A549 treated with Mapracorat at 1 μM for 4 hours (cell line): ENCODE measurements at places on chromosomes 16 and 17. TPM values are rescaled to one million over a fixed set of nuclear protein-coding genes. Genes with fewer than 3 reads are reported as not detected.

Gene CDK3
- 4.2 to 6.2 TPM (median 4.7 TPM) in 5 replicates for total RNA-seq

Gene CIBAR2
- total RNA-seq: 0.07 TPM in 1 of 5 replicates, not detected in the others

Gene ENPP7
- total RNA-seq: not detected in 5 replicates

Gene SERPINF2
- total RNA-seq: 2.3 to 3.5 TPM (median 2.9 TPM) in 5 replicates

Gene RHBDL1
- total RNA-seq: 0.59 to 1.8 TPM (median 1.6 TPM) in 5 replicates

Gene NAGLU
- total RNA-seq: 31.0 to 51.3 TPM (median 43.8 TPM) in 5 replicates

Gene TMEM238L
- total RNA-seq: not detected in 5 replicates

Gene COX6A2
- total RNA-seq: not detected in 5 replicates

Gene APOBR
- total RNA-seq: 0.04 to 0.09 TPM (median 0.05 TPM) in 3 of 5 replicates, not detected in the others

Gene PTGES3L
- total RNA-seq: 0.45 to 1.3 TPM (median 1.1 TPM) in 5 replicates

Gene TPSD1
- total RNA-seq: 0.11 TPM in 1 of 5 replicates, not detected in the others

Gene CDH16
- 3.7 to 4.9 TPM (median 4.4 TPM) in 5 replicates for total RNA-seq

Gene CACNA1G
- total RNA-seq: 2.7 to 4.6 TPM (median 4.1 TPM) in 5 replicates

Gene PHLPP2
- total RNA-seq: 9.7 to 12.2 TPM (median 10.3 TPM) in 5 replicates

Gene GLIS2
- 21.3 to 28.3 TPM (median 25.8 TPM) in 5 replicates for total RNA-seq

Gene WFDC1
- 0.27 TPM in 1 of 5 replicates, not detected in the others for total RNA-seq

Gene P4HB
- 677 to 794 TPM (median 701 TPM) in 5 replicates for total RNA-seq

Gene LCAT
- 8.6 to 15.1 TPM (median 13.1 TPM) in 5 replicates for total RNA-seq

Gene MT1A
- total RNA-seq: 20.9 to 34.1 TPM (median 28.8 TPM) in 5 replicates

Gene KATNB1
- total RNA-seq: 14.7 to 19.7 TPM (median 19.5 TPM) in 5 replicates

Gene CEP20
- total RNA-seq: 34.2 to 37.9 TPM (median 35.5 TPM) in 5 replicates

Gene DPEP2
- not detected in 5 replicates for total RNA-seq

Gene VKORC1
- 112 to 146 TPM (median 143 TPM) in 5 replicates for total RNA-seq

Gene BAHCC1
- total RNA-seq: 6.4 to 10.5 TPM (median 9.6 TPM) in 5 replicates

Gene CA5A
- not detected in 5 replicates for total RNA-seq
